ENCODE measurements at places on chromosomes 1 and 21. TPM values are rescaled to one million over a fixed set of nuclear protein-coding genes. Genes with fewer than 3 reads are reported as not detected.

DNA sequence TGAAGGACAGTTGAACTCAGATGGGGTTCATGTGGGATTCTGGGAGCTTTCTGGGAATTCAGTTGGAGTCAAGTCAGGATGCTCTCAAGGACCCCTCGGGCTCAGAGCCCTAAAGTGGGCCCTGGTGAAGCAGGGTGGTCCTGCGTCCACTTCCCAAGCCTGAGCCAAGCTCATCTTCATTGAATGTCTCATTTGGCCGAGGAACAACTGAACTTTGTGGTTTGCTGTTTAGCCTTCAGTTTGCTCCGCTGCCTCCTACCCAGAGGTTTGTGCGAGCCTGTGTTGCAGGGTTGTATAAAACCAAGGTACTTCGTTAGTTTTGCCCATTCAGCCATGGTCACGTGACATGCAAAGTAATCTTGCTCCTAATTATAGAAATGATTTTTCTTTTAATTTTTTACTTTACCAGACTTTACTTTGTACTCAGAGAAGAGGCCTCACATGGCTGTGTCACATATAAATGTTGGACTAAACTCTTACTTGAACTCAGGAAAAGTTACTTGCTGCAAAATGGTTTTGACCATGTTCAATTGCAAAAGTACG, 49.7 kb downstream of the B3GALT5 start:
- DNase-seq: no peak

Gene LAX1
- total RNA-seq: not detected

GRCh38 chr1:161473348-161473747, 31.9 kb upstream of the FCGR2A start:
- DNase-seq: no peak

DNA sequence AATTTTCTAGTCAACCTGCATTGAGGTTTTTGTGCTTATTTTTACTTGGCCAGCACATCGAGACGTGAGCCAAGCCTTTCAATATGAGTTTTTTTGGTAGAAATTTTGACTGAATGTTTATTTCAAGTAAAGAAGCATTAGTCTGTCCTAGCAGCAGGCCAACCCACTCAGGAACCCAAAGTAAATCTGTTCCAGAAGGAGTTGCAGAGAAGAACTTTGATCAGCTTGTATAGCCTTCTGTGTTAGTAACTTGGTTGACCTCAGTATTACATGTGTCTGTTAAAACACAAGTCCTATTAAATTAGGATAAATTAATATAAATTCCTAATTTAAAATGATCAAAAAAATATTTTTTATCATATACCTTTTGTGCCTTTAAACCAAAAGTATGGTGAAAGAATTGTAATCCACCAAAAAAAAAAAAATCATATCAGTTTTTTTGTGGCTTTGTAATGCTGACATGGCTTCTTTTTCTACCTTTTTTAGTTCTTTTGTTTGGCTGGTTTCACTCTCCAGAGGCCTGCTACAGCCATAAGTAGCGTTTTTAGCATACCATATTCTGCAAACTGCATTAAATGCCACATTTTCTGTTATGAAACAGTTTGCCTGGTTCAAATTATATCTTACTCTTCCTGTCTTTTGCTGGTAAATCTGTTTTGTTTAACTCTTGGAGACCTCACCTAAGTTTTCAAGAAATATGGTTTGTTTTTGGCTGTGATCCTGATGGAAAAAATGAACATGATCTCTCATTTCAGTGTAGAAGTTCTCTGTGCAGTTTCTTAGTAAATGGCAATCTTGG, 39.5 kb downstream of the ATF6 start:
- no peak for DNase-seq

DNA sequence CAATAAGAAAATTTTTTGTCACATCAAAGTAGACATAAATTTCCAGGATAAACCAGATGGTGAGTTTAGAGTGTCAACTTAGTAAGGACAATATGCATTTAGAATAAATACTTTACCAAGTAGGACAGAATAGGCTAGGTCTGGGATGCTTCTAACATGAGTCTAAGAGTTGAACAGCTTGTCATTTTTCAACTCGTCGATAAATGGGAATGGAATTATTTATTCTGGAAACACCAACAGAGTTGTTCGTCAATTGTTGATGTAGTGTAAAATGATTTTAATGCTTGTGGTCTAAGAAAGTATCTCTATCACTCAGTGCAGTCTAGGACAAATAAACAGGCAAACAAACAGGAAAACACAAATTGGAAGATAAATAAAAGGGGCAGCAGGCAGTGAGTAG, 358.4 kb upstream of the ST6GALNAC5 start:
- peak; percentile 13 for DNase-seq

DNA sequence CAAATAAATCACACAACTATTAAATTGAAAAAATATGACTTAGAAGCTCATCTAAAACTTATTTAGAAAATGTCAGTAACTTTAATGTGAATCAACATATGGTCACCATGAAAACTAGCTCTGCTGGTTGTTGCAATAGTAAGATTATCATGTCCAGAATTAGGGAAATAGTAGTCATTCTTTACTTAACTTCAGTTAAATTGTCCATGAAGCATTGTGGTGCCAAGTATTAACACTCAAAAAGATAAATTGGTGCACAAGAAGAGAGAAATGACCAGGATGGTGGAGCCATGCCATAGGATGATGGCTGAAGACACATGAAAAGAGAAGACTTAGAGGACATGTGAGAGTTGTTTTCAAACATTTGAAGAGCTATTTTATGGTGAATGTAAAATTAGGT, 130.2 kb upstream of the PTGFR start:
- no peak for DNase-seq

GRCh38 chr1:103779932-103780331, 30.2 kb downstream of the AMY1C start:
- no peak for DNase-seq

DNA sequence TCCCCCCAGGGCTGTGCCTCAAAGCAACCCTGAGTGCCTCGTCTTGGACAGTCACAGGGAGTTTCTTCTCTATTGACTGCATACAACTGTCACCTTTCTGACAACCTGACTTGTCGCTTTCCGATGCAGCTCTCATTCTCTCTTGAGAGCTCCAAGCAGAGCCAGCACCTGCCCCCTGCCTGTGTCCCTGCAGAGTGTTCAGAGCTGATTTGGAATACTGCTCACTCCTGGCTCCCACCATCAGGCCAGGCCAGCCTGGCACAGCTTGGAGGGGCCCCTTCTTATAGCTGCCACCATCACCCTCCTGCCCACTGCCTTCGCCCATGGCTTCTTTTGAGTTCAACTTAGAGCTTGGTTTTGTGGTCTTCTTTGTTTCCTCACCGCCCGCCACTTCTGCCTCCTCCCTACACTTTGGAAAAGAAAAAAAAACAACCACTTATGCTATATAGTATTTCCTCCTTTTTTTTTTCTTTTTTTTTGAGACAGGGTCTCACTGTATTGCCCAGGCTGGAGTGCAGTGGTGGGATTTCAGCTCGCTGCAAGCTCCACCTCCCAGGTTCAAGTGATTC, 12.3 kb downstream of the NCF2 start:
- DNase-seq: no peak

- DNase-seq: no peak
Observed at GRCh38 chr1:232939748-232940147, 10.7 kb upstream of the NTPCR start.

GRCh38 chr1:28358716-28359115, 10.8 kb upstream of the PHACTR4 start:
- no peak for DNase-seq

DNA sequence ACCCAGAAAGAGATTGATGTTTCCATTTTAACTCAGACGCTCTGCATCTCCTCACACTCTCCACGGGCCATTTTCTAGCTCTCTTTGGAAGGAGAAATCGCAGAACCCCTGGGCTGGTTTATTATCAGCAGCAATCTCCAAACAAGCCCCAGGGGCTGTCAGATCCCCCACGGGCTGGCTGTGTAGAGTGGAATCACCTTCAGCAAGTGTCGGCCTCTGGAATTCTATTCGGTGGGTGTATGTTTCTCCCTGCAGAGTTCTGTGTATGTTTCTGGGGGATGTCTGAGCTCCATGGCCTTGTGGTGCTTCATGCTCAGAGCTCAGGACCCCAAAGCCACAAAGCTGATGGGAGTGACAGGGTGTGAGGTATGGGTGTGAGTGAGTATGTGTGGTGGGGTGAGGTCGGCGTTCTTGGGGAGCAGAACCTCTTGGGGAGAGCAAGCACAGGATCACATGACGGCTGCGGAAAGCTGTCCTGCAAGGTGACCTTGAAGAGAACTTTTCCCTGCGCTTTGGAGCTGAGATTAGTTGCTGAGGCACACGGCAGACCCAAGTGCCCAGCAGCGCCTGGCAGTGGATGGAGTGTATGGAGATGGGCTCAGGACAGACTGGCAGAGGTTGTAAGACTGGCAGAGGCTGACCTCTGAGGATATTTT, 489 bp downstream of the ACOT11 start:
- DNase-seq: no peak

DNA sequence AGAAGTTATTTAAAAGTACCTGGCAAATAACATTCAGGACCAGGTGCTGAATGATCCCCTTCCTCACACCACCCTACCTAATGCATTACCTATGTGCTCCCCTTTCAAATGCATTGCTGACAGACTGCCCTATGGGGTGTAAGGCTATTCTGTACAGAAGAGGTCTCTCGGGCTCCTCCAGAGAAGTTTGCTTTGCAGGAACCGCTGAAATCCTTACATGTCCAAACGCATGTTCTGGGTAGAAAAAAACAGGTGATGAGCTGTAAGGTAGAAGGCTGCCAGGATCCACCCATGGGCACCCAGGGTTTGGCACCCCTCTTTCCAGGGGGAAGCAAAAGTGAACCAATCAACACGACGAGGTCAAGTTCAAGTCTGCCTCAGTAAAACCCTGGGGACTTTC, 58.3 kb upstream of the TARBP1 start:
- DNase-seq: no peak

GRCh38 chr1:218027152-218027551, 257.9 kb upstream of the RRP15 start:
- DNase-seq: no peak

DNA sequence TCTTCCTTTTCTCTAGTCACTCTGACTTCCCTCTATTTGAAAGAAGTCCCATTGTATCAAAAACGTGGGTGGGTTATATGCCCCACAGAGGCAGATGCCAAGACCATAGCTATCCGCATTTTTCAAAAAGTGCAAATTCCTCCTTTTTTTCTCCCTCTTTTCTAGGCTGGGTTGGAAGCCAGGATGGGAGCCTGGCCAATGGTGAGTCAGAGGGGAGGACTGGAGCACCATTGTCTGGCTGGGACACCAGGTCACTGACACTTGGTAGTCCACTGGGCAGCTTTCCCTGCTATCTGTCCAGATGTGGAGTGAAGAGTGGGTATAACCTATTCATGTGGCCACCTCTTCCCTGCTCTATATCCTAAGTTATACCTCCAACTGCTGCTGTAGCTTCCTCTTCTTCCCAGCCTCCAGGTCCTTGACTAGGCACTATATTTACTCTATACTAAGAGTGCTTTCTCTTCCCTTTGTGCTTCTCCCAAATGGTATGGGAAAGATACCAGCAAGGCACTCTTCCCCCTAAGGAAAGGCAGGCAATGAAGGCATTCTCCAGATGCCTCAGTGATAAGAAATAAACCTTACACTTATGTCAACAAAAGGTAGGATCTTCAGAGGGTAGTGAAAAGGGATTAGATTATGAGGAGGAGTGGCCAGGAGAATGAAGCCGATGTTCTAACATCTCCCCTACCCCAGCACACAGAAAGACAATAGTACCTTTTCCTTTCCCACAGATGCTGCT, 12.9 kb downstream of the PI4KB start:
- peak; percentile 85 for DNase-seq

DNA sequence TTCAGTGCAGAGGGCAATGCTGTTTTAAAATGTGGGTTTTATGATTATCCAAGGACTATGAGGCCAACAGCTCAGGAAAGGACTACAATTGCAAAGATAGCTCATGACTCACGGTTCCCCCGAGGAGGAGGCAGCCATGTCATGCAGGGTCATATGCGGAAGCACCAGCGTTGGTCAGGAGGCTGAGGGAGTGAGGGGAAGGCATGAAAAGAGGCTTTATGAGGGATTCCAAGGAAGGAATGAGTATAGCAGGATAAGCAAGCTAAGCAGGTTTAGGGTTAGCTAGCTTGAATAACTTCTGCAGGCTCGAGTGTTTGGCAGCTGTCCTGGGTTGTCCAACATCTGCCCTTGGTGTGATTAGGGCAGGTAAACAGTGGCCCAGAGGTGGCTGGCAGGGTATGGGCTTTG, 495.1 kb downstream of the SETD4 start:
- peak; percentile 8 for DNase-seq

GRCh38 chr1:23529146-23530086, 1.6 kb downstream of the E2F2 start:
- DNase-seq: no peak

Gene SAMD11
- not detected for total RNA-seq

Gene MTARC1
- 3.5 TPM for total RNA-seq

DNA sequence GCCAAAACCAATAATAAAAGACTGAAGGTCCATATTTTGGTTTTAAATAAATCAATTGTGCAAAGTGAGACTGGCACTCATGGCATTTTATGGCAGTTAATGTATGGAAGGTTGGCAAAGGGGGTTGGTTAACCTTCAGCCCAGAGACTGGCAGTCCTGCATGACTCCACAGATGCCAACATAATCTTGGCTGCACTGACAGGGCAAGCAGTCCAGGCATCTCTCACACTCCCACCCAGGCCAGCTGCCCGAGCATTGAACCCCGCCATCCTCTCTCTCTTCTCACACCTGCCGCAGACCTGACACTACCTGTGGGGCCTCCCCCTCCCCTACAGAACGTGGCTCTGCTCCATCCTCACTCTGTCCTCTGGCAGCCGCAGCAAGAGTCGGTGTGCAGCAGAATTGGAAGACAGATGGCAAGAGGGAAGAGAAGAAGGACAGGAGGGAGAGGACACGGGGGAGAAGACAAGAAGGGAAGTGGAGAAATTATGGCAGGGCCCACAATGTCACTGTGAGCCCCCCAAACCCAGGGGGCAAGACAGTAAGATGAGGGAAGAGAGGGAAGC, 43.7 kb downstream of the ITPKB start:
- DNase-seq: no peak

Gene TMIGD3
- 0.49 TPM for total RNA-seq

Gene PLA2G2C
- total RNA-seq: not detected

DNA sequence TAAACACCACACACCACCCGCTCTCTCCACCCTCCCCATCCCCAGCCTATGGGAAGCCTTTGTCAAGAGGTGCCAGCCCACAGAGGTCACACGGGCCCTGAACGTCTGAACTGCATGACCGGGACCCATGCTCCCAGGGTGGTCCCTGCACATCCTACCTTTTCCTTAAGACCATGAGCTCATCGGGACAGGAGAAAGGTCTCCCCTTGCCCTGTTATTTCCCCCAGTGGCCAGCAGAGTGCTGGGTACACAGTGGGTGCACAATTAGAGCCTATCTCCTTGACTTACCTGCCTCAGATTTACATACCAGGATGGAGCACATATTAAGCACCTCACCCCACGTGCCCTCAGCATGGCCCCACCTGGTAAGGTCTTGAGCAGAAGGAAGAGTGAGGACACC, 30.9 kb downstream of the ACTA1 start:
- no peak for DNase-seq

GRCh38 chr1:154492115-154492514, 9.9 kb upstream of the TDRD10 start:
- no peak for DNase-seq

- peak; percentile 37 for DNase-seq
Observed at GRCh38 chr1:27760426-27760825, 12.6 kb upstream of the STX12 start.

Gene TCHHL1
- not detected for total RNA-seq

GRCh38 chr1:6574025-6574620, 5.7 kb upstream of the ZBTB48 start:
- no peak for DNase-seq

Gene CYP4Z1
- not detected for total RNA-seq
